ENCODE measurements at places on chromosomes 1 and 21.
A peak's percentile ranks its signal among the peaks of the same experiment; 100 is the strongest.

DNA sequence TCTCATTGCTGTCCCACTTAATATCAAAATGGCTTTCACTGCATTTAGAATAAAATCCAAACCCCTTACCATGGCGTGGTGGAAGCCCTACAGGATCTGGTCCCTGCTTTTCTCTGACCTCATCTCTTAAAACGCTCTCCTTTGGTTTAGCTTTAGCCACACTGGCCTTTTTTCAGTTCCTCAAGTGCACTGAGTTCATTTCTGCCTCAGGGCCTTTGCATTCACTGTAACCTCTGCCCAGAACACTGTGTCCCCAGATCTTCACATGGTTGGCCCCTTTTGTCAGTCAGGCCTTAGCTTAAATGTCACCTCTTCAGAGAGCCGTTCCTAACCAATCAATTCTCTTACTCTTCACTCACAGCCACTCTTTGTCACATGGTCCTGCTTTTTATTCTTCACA, 21.5 kb downstream of the BCL9 start:
- no peaks in the 10 kb centered on the region for H3K4me1 ChIP-seq
- H3K27me3 ChIP-seq = peaks cover 53% of the 10 kb centered on the region

GRCh38 chr21:44569861-44570517, 3.5 kb upstream of the KRTAP10-4 start:
- no peak overlapping the region for H3K27ac ChIP-seq
- no peaks in the 10 kb centered on the region for H3K36me3 ChIP-seq
- no peak overlapping the region for H3K4me3 ChIP-seq
- no peak for DNase-seq
- H3K4me1 ChIP-seq = peaks cover 16% of the 10 kb centered on the region

DNA sequence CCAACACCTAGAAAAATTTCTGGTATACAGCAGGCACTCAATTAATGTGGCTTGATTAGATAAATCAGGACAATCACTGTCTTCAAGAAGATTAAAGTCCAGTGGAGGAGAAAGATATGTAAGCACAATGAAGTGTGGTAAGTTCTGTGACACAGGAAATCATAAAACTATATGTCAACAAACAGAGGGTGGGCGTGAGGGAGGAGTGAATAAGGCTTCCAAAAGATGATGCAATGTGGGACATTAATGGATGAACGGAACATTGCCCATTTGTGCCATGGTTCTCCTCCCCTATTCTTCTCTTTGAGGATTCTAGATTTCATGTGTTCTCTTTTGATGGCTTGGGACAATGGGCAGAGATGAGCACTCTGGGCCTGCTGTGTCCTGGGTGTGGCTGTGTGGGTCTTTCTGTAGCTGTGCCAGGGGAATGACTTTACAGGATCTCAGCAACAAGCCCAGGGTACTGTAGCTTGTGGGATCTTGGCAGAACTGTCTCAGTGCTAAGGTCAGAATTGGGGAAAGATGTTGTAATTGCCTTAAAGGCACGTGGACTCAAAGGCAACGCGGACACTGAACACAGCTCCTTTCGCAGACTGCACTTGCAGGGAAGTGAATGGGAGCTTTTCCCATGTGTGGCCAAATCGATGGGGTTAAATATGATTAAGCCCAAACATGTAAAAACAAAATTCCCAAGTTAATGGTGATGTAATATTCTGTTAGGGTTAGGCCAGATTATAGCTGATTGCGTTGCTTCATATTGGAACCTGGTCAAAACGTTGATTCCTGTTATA, 366.9 kb downstream of the TGFB2 start:
- no peak for DNase-seq
- H3K4me1 ChIP-seq = no peaks in the 10 kb centered on the region
- H3K27ac ChIP-seq = no peak overlapping the region
- H3K4me3 ChIP-seq = no peak overlapping the region
- H3K27me3 ChIP-seq = no peaks in the 10 kb centered on the region

DNA sequence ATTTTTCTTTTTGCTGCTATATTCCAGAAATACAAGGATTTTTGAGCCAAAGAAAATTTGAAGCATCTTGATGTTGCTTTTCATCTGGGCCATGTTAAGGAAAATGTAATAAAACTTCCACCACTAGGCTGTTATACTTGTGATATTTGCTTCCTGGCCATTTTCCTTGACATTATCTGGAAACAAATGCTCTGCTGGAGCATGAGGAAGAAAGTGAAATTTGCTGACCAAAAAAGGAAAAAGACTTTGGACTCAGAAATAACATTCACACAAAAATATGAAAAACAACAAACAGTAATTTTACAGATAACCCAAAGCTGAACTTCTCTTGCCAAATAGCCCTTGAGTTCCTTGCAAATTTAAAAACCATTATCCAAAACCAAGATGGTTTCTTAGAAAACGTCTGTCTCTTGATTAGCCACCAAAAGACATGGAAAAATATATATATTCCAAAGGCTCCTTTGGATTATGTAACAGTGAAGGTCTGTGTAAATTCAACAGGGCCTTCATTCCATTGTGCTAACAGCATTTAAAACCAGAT, 344.5 kb downstream of the LMX1A start:
- H3K4me3 ChIP-seq = no peak overlapping the region
- H3K36me3 ChIP-seq = no peaks in the 10 kb centered on the region
- no peaks in the 10 kb centered on the region for H3K27me3 ChIP-seq
- no peak for DNase-seq
- H3K4me1 ChIP-seq = no peaks in the 10 kb centered on the region

DNA sequence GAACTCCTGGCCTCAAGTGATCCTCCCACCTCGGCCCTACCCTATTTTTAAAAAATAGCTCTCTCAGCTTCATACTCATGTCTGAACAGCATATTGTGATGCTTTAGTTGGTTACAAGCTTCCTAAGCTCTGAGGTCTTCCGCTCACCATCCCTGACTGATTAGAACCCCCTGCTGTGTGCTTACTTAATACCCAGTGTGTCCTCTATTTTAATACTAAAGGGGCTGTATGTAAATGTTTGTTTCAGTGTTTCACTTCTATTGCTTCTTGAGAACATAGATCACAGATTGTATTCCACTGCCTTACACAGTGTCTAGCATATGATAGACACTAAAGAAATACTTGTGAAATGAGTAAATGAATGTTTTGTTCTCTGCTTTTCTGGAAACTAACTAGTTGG, 29.8 kb downstream of the ZYG11B start:
- H3K4me3 ChIP-seq = no peak overlapping the region
- H3K36me3 ChIP-seq = peaks cover 32% of the 10 kb centered on the region
- peaks cover 3% of the 10 kb centered on the region for H3K4me1 ChIP-seq
- H3K27me3 ChIP-seq = no peaks in the 10 kb centered on the region

DNA sequence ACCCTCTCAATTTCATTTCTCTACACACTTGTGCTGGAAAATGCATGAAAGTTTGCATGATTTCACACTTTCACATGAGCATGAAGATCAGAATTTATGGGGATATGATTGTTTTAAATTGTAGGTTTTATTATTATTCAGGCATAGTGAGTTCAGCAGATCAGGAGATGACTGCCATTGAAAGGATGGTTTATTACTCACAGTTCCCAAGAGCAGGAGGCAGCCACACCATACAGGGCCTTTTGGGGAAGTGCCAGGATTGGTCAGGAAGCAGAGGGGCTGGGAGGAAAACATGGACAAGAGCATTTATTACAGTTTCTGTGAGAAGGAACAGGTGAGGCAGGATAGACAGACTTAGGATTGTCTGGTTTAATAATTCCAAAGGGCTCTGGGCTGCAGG, 114.6 kb upstream of the KCNJ15 start:
- H3K36me3 ChIP-seq = no peaks in the 10 kb centered on the region
- H3K4me1 ChIP-seq = no peaks in the 10 kb centered on the region

GRCh38 chr1:12146343-12147112, 20.3 kb upstream of the TNFRSF1B start:
- H3K27ac ChIP-seq = peak overlapping the region; percentile 88
- H3K36me3 ChIP-seq = peaks cover 3% of the 10 kb centered on the region
- DNase-seq = no peak
- peaks cover 60% of the 10 kb centered on the region for H3K4me1 ChIP-seq
- peak overlapping the region; percentile 45 for H3K4me3 ChIP-seq

DNA sequence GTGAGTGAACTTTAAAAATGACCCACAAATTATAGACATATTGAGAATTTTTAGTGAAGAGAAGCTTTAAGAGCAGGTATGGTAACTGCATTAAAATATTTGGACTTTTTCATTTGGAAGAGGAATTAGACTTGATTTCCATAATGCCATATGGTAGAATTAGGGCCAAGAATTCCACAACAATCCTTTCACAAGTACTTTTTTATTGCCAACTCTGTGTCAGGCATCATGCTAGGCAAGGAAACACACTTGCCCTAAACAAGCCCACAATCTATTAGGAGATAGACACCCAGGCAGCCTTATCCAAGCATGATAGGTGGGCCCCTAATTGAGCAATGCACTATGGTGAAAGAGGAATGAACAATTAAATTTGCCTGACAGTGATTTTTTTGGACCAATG, 353.0 kb downstream of the TGFB2 start:
- H3K36me3 ChIP-seq = no peaks in the 10 kb centered on the region
- H3K27me3 ChIP-seq = no peaks in the 10 kb centered on the region
- no peak overlapping the region for H3K27ac ChIP-seq
- no peak for DNase-seq
- no peak overlapping the region for H3K4me3 ChIP-seq

- no peak overlapping the region for H3K27ac ChIP-seq
- H3K4me1 ChIP-seq = no peaks in the 10 kb centered on the region
- peaks cover 3% of the 10 kb centered on the region for H3K36me3 ChIP-seq
- no peak overlapping the region for H3K4me3 ChIP-seq
- peaks cover 31% of the 10 kb centered on the region for H3K27me3 ChIP-seq
Measured at GRCh38 chr1:201702936-201703335, 126.0 kb upstream of the IPO9 start.

- H3K27me3 ChIP-seq = no peaks in the 10 kb centered on the region
- DNase-seq = no peak
- peaks cover 46% of the 10 kb centered on the region for H3K36me3 ChIP-seq
- H3K4me3 ChIP-seq = no peak overlapping the region
- peaks cover 7% of the 10 kb centered on the region for H3K4me1 ChIP-seq
Measured at GRCh38 chr1:184801503-184801902, 46.8 kb upstream of the EDEM3 start.

DNA sequence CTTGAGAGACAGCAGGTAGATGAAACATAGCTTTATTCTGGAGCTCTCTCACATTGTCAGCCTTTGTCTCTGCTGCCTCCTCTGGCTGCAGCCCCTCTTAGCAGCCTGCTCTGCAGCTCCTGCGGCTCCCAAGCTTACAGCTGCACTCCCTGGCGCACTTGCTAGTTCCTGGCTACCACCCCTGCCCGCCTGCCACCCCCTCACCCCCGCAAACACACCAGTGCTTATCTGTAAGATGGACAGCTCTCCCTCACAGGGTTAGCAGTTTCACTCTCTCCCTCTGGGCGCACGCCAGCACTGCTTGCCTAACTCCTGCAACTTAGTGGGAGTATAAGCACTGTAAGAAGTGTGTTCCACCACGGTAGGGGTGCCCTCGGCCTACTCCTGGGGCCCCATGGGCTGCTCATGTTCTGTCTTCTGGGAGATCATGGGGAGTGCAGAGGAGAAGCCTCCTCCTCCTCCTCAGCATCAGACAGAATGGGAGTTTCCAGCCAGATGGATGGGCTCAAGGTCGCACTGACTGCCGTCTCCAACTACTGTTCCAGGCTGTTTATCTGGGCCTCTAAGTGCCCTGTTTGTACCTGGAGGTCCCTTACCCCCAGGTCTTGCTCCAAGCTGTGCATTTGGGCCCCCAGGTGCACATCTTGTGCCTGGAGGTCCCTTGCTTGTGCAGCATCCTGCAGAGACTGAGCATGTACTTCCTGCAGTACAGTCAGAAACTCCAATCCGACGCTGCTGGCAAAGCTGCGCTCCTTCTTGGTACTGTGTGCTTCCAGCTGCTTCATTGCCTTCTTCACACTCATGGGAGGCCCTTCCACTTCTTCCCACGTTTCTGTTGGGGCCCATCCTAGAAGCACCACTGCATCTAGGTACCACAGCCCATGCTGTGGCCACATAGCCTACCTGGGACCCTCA, 1388.1 kb downstream of the AMY1C start:
- H3K4me3 ChIP-seq = no peak overlapping the region
- no peak overlapping the region for H3K27ac ChIP-seq
- no peaks in the 10 kb centered on the region for H3K27me3 ChIP-seq
- H3K4me1 ChIP-seq = no peaks in the 10 kb centered on the region

GRCh38 chr1:33424610-33425009, 6.3 kb downstream of the PHC2 start:
- H3K4me3 ChIP-seq = no peak overlapping the region
- no peaks in the 10 kb centered on the region for H3K36me3 ChIP-seq
- H3K4me1 ChIP-seq = no peaks in the 10 kb centered on the region
- H3K27ac ChIP-seq = no peak overlapping the region
- DNase-seq = no peak
